ENCODE measurements at places on chromosomes 2 and 18. TPM values are rescaled to one million over a fixed set of nuclear protein-coding genes. Genes with fewer than 3 reads are reported as not detected.

DNA sequence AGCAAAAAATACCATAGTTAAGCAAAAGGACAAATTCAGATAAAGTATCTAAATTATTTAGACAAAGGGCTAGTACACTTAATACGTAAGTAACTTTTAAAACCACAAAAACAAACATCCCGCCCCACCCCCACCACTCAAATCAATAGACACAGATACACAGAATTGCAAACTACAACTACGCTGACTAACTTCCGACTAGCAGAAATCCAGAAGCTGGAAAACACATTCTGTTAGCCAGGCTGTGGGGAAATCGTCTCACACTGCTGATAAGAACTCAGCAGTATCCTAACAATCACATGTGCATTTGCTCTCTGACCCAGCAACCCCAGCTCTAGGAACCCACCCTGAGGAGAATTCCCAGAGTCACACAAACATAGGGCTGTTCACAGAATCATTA, 16.6 kb downstream of the FAM168B start:
- DNase-seq = no peak

DNA sequence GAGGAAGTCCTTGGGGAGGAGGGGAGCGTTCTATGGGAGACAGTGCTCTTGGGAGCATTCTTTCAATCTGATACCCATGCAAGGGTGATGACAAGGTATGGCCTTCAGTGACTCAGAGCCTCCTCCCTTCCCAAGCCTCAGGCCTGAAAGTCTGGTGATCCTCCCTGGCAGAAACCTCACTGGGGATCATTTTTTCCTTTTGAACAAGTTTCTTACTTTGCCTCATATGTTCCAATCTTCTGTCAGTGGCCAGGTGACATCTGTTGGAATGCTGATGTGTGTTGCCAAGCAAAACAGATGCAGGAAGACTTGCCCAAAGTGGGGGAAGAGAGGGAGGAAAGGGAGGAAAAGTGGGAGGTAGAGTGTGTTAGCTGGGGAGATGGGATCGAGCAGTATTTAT, 224.8 kb downstream of the NEDD4L start:
- DNase-seq = peak; percentile 56

- DNase-seq = no peak
Measured at GRCh38 chr18:3081584-3081991, 68.6 kb upstream of the LPIN2 start.

- DNase-seq = no peak
Measured at GRCh38 chr2:163138947-163139346, 300.4 kb upstream of the KCNH7 start.

The TNFAIP6 gene
- 3.0 TPM for total RNA-seq

The CHST10 gene
- 6.0 TPM for total RNA-seq

The SCN1A gene
- total RNA-seq = not detected

Data from HFFc6 (cell line).